IPS-NIHi11 (cell line): ENCODE measurements at places on chromosomes 7 and 10.
A peak's percentile ranks its signal among the peaks of the same experiment; 100 is the strongest.

DNA sequence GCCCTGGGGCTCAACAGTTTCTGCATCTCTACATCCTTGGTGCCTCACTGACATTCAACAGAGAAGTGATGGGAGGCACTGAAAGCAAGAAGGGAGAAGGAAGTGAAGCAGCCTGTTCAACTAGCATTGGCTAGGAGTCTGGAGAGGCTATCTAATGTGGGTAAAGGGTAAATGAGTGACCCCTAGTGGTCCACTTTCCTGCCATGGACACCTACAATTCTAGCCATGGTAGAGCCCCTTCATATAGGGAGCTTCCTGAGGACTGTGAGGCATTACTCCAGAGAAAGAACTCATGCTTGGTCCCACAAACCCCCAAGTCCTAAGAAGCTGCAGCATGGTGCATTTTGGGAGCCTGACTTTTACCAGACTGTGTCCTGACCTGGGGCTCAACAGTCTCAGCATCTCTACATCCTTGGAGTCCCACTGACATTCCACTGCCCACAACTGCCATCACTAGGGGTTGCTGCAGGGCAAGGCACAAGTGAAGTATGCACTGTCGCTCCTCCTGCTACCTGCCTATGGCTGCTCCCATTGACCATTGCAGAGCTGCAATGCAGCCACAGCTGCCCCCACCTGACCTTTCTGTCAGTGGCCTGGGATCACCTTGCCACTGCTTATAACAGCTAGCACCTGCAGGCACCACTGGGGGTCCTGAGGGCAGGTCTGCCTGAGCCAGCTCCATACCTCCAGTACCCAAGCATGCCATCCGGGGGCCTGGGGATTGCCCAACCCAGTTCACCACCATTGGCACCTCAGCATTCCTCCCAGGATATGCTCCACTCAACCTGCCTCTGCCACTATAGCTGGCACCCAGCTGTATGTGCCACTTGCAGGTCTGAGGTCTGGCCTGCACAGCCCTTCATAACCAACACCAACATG, 44.1 kb upstream of the CDK6 start:
- peak; percentile 56 for DNase-seq

GRCh38 chr10:15660990-15661389, 58.7 kb downstream of the ITGA8 start:
- DNase-seq, result no peak

DNA sequence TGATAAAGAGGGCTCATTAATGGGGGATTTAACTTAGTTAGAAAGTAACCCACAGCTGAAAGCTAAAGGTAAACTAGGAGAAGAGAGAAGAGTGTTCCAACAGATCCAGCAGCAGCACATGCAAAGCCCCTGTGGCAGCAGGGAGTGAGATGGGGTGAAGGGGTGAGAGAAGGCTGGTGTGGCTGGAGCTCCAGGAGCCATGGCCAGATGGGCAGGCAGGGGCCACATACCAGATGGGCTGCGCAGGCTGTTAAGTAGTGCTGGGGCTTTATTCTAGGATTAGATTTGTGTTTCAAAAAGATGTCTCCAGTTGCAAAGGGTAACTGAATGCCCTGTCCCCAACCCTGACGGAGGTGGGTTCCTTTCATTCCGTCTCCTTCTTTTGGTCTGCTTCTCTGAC, 33.2 kb downstream of the HIF1AN start:
- DNase-seq, result no peak

DNA sequence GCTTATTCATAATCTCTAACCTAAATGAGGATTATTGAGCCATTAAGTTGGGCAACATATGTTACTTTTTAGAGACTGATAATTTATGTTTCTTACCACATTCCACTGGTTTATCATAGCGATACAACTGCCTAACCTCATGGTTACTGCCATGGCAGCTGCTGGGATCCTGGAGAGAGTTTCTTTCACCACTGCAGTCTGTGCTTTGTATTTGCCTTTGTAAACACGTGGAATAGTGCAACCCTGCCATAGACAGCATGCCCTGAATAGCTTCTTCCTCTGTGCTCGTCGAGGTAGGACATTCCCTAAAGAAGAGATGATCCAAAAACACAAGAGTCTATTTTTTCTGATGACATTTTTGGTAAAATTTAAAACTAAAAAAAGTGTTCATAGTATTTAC, 33.7 kb upstream of the PARP12 start:
- no peak for DNase-seq

GRCh38 chr10:5502571-5503476, 3.5 kb upstream of the CALML5 start:
- no peak for DNase-seq
